Activated CD4-positive, alpha-beta memory T cell treated with anti-CD3 and anti-CD28 coated beads for 36 hours (primary cell): ENCODE measurements at places on chromosomes 1 and 21.
A peak's percentile ranks its signal among the peaks of the same experiment; 100 is the strongest.

GRCh38 chr1:31019401-31019800 lies 46.1 kb downstream of the PUM1 start:
- H3K4me3 ChIP-seq = no peak overlapping the region
- H3K36me3 ChIP-seq = peaks cover 20% of the 10 kb centered on the region
- H3K27ac ChIP-seq = no peak overlapping the region
- peaks cover 55% of the 10 kb centered on the region for H3K4me1 ChIP-seq
- DNase-seq = no peak

DNA sequence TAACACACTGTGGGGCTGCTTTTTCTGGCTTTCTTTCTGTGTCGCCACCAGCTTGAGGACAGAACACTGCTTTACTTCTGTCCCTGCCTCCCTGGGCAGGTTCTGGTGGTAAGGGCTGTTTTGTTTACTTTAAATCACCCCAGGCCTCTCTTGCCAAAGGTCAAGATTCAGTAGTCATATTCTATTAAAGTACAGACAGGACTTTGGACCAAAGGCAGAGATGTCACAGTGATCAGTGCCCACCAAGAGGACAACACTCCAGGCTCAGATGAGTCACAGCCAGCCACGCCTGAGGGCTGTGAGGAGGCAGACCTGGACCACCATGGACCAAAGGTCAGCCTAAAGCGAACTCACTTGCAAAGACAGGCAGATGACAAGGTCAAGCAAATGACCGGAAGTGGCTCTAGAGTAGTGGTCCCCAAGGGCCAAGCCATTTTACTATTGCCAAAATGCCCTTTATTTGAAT lies 200.0 kb downstream of the RHOU start:
- no peaks in the 10 kb centered on the region for H3K36me3 ChIP-seq
- H3K4me3 ChIP-seq = no peak overlapping the region

GRCh38 chr1:225695578-225696337 lies 42.8 kb upstream of the ENAH start:
- H3K27ac ChIP-seq = no peak overlapping the region
- H3K36me3 ChIP-seq = no peaks in the 10 kb centered on the region
- no peaks in the 10 kb centered on the region for H3K4me1 ChIP-seq
- no peaks in the 10 kb centered on the region for H3K27me3 ChIP-seq
- H3K4me3 ChIP-seq = no peak overlapping the region

DNA sequence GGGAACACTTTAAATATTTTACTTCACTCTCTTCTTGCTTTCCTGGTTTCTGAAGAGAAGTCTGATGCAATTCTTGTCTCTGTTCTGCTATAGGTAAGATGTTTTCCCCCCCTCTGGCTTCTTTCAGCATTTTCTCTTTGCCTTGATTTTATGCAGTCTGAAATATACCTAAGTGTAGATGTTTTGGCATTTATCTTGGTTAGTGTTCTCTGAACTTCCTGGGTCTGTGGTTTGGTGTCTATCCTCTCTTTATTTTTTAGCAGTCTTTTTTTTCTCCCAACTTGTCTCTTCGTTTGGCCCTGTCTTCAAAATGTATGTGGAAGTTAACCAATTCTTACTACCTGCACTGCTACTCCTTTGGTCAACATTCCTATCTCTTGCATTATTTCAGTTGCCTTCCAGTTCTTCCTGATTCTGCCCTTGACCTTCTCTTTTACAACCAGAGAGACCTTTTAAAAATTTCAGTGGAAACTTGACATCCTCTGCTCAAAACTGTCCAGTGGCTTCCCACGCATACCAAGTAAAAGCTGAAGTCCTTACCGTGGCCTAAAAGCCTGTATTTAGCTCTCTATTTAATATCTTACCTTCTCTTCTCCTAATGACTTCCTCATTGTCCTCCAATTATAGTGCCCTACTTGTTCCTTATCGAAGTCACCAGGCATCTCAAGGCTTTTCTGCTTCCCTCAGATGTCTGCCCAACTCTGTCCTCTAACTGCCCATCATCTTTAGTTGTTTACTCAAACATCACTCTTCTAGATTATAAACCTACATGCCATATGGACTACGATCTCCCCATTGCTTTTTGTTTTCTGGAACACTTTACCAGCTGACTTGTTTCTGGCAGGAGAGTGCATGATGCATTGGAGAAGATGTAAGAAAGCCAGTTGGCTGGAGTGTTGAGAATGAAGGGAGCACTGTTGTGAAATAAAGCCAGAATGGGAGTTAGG lies 40.9 kb downstream of the RAP1A start:
- peaks cover 54% of the 10 kb centered on the region for H3K4me1 ChIP-seq
- DNase-seq = no peak
- H3K4me3 ChIP-seq = no peak overlapping the region
- no peak overlapping the region for H3K27ac ChIP-seq

- H3K27ac ChIP-seq = no peak overlapping the region
- H3K27me3 ChIP-seq = no peaks in the 10 kb centered on the region
- no peak overlapping the region for H3K4me3 ChIP-seq
- no peak for DNase-seq
- peaks cover 31% of the 10 kb centered on the region for H3K36me3 ChIP-seq
Measured at GRCh38 chr1:111176678-111177077, 23.8 kb downstream of the DENND2D start.

GRCh38 chr1:63626222-63626621 lies 33.0 kb downstream of the PGM1 start:
- no peak overlapping the region for H3K27ac ChIP-seq
- no peak overlapping the region for H3K4me3 ChIP-seq
- no peak for DNase-seq
- no peaks in the 10 kb centered on the region for H3K27me3 ChIP-seq
- peaks cover 5% of the 10 kb centered on the region for H3K36me3 ChIP-seq

GRCh38 chr1:63466759-63467158 lies 56.3 kb downstream of the ITGB3BP start:
- no peaks in the 10 kb centered on the region for H3K27me3 ChIP-seq
- no peak overlapping the region for H3K27ac ChIP-seq
- H3K4me3 ChIP-seq = no peak overlapping the region
- peaks cover 29% of the 10 kb centered on the region for H3K36me3 ChIP-seq

- no peak overlapping the region for H3K4me3 ChIP-seq
- no peaks in the 10 kb centered on the region for H3K4me1 ChIP-seq
- DNase-seq = peak; percentile 20
- no peak overlapping the region for H3K27ac ChIP-seq
Measured at GRCh38 chr1:228555074-228555994, 68.2 kb downstream of the RNF187 start.

DNA sequence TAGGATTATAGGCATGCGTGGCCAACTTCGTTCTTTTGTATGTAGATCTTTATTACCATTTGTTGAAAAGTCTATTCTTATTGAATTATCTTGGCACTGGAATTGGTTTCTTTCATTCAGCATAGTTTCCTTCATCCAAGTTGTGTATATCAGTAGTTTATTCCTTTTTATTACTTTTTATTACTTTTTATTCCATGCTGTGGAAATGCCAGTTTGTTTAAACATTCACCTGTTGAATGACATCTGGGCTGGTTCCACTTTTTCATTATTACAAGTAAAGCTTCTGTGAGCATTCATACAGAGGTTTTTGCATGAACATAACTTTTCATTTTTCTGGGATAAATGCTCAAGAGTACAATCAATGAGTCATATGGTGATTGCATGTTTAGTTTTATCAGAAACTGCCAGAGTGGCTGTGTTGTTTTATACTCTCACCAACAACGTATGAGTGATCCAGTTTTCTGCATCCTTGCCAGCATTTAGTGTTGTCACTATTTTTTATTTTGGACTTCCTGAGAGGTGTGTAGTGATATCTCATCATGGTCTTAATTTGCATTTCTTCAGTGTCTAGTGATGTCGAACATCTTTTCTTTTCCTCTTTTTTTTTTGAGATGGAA lies 28.6 kb downstream of the PTPRU start:
- no peak overlapping the region for H3K27ac ChIP-seq
- no peak for DNase-seq
- no peaks in the 10 kb centered on the region for H3K36me3 ChIP-seq
- H3K27me3 ChIP-seq = peaks cover 65% of the 10 kb centered on the region
- peaks cover 3% of the 10 kb centered on the region for H3K4me1 ChIP-seq
- no peak overlapping the region for H3K4me3 ChIP-seq

DNA sequence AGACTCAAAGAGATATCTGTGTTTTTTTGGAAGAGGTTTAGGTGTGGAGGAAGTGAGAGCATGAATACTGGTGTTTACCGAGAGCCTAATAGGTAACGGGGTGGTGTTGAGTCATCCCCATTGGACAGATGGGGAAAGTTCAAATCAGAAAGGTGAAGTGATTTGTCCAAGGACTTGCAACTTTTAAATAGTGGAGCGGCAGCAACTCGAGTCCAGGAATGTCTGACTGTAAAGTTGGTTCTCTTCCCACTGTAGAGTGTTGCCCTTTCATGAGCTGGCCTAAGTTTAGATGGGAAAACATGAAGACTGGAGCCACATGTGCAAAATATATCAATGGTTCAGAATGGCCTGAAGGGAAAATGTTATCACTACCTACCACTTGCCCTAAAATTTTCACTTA lies 125.7 kb downstream of the LYPLAL1 start:
- H3K36me3 ChIP-seq = no peaks in the 10 kb centered on the region
- H3K4me1 ChIP-seq = no peaks in the 10 kb centered on the region
- no peaks in the 10 kb centered on the region for H3K27me3 ChIP-seq
- no peak overlapping the region for H3K4me3 ChIP-seq
- DNase-seq = no peak

DNA sequence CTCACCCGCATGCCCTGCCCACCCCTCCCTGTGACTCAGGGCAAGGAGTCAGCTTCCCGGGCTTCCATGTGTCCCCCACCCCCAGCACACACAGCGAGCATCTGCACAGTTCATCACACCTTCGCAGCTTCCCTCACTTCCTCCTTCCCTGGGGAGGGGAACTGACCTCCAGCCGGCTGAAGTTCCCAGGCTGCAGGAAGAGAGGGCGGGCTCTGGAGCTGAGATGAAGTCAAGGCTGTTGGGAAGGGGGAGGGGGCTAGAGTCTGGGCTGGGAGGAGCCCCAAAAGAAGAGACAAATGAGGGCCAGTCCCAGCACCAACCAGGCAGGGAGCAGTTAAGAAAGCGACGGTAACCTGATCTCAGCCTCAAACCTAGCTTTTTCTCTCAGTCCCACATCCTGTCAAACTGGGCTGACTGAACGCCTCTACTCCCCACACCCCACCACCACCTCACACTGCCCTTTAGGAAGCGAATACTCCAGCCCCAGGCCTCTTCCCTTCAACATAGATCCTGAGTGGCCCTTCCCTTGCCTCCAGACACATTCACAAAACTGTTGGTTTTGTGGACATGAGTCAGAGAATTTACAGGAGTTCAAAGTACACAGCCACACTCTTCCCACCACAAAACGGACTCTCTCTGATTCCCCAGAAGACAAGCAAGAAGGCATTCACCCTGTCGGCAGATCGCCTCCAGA lies 1.8 kb downstream of the RHOC start:
- H3K36me3 ChIP-seq = peaks cover 5% of the 10 kb centered on the region
- H3K4me3 ChIP-seq = peak overlapping the region; percentile 65
- H3K27ac ChIP-seq = peak overlapping the region; percentile 79
- peaks cover 58% of the 10 kb centered on the region for H3K4me1 ChIP-seq
- peaks cover 3% of the 10 kb centered on the region for H3K27me3 ChIP-seq

GRCh38 chr1:246020211-246020954 lies 486.7 kb downstream of the SMYD3 start:
- H3K4me1 ChIP-seq = peaks cover 20% of the 10 kb centered on the region
- H3K36me3 ChIP-seq = no peaks in the 10 kb centered on the region
- peak overlapping the region; percentile 2 for H3K27ac ChIP-seq
- H3K4me3 ChIP-seq = no peak overlapping the region

- no peaks in the 10 kb centered on the region for H3K4me1 ChIP-seq
- DNase-seq = no peak
- H3K27me3 ChIP-seq = peaks cover 23% of the 10 kb centered on the region
- H3K4me3 ChIP-seq = no peak overlapping the region
- H3K27ac ChIP-seq = no peak overlapping the region
Measured at GRCh38 chr21:38994042-38994441, 188.3 kb downstream of the ETS2 start.

DNA sequence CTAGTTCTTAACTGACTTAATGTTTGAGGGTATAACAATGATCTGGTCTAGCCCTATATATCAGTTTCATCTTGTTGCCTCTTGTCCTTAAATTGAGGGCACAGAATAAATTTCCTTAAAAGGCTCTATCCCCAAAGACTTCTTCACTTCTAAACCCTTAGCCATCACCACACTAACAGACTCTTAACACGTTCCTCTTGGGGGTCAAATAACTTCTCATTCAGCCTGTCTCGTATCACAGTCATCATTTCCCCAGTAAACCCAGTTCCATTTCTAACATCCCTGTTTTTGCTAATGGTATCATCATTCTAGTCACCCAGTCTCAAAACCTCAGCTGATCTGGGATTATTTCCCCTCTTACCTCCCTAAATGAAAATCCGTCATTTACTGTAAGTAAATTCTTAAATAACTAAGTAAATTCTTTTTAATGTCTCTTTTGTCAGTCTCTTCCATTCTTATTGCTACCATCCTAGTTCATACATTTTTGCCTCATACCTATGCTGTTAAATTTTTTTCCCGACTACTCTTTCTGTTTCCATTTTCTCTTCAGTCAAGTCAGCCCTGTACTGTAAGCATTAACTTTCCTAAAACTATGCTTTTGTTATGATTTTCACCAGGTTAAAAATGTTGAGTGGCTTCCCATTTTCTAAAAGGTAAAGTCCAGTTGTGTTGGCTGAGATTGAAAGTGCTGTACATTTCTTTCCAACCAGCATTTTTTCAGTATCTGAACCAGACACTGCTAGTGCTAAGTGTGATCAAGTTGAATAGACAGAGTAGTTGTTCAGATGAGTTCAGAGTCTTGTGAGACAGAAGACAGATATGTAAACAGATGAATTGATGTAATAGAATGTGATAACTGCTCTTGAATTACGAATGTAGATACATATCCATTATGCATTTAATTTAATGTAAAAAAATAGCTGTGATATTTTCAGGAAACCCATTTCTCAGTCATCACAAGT lies 6.9 kb downstream of the CTTNBP2NL start:
- no peak overlapping the region for H3K4me3 ChIP-seq
- H3K36me3 ChIP-seq = no peaks in the 10 kb centered on the region

DNA sequence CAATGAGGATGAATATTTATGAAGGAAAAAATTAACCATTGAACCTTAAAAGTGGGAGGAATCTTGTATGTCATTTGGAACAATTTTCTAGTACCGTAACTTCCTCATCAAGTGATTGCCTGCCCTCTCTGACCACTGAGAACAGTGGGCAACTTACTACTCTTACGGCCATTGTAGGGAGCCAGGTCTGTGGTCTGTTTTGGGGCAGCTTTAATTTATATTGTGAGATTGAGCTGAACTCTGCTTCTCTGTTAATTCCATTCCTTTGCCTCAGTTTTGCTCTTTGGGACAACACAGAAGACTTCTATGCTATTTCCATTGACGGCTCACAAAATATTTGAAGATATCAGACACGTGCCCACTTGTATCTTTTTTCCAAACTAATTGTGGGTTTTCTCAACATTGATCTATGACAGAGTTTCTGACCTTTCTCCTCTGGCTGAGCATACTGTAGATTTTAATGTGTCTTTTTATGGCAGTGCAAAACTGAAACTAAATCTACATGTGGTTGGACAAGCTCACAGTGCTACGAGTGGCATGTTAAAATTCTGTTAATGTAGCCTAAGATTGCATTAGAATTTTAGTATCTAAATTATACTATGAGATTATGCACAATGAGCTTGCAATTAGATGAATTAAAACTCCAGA lies 27.8 kb upstream of the ZNF281 start:
- H3K4me3 ChIP-seq = peak overlapping the region; percentile 48
- H3K27ac ChIP-seq = no peak overlapping the region
- H3K36me3 ChIP-seq = peaks cover 1% of the 10 kb centered on the region
- peaks cover 2% of the 10 kb centered on the region for H3K27me3 ChIP-seq
- DNase-seq = no peak

GRCh38 chr1:192080684-192081083 lies 77.6 kb upstream of the RGS18 start:
- no peaks in the 10 kb centered on the region for H3K4me1 ChIP-seq
- no peaks in the 10 kb centered on the region for H3K27me3 ChIP-seq
- H3K4me3 ChIP-seq = no peak overlapping the region
- no peak overlapping the region for H3K27ac ChIP-seq
- no peaks in the 10 kb centered on the region for H3K36me3 ChIP-seq
- DNase-seq = no peak
